ENCODE measurements at places on chromosomes 11 and 22.

- DNase-seq: no peak
Observed at GRCh38 chr11:134069426-134070341, 812 bp downstream of the JAM3 start.

GRCh38 chr11:80627364-80627763, 1186.5 kb upstream of the TENM4 start:
- no peak for DNase-seq

- no peak for DNase-seq
Observed at GRCh38 chr22:40507491-40507890, 129.0 kb downstream of the MRTFA start.

DNA sequence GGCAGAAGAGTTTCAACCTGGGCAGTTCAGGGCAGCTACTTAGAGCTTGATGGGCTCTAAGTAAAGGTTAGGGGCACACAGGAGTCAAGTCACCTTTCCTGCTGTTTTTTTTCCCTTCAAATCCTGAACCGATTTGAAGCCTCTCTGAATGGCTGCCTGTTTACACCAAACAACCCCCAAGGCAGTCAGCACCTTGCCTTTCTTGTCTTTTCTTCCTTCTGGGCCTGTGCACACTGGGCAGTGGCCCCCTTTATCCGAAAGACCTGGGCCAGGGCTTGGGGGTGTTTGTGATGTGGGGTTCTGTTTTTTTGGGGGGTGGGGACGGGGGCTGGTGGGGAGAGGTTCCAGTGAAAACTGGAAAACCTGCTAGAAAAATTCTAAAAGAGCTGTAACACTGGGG, 4.3 kb downstream of the RSPH14 start:
- DNase-seq: no peak
